ENCODE measurements at places on chromosomes 2 and 18.

- DNase-seq = no peak
These were observed 210.0 kb downstream of the CDH2 start for GRCh38 chr18:27966881-27967280.

GRCh38 chr2:215161301-215161829 lies 22.9 kb upstream of the ABCA12 start:
- DNase-seq = no peak

DNA sequence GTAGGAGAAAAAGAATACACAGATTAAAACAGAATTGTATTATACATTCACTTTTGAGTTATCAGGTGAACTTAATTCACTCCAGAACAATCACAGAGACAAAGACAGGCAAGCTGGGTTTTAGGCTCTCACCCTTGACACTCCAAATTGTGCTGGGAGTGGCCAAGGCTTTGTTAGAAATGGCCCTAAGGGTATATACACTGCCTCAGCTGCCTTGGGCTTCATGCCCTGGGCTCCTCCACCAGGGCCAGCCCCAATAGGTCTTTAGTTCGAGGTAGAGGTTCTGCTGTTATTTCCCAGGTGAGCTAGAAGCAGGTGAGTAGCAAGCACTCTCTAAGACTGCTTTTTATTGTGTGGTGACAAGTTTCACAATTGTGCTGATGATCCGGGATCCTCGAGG lies 19.9 kb downstream of the GEMIN6 start:
- DNase-seq = no peak

GRCh38 chr2:222693837-222694236 lies 22.4 kb downstream of the MOGAT1 start:
- no peak for DNase-seq

GRCh38 chr2:28009732-28010131 lies 119.2 kb downstream of the BABAM2 start:
- no peak for DNase-seq

DNA sequence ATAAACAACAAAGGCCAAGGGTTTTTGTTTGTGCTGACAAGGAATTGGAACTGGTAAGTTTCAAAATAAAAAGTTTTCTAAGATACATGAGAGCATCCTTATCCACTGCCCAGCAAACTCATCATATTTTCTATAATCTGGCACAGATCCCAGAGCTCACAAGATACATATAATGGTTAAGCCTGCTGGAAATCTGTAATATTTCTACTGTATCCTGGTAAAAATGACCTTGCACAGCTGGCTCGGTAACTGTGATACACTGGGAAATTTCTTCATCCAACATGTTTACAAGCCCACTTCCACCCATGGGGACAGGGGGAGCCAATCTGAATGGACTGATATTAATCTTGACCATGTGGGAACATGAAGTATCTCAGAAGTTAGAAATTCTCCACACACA lies 425.4 kb upstream of the MMADHC start:
- DNase-seq = no peak

- no peak for DNase-seq
These were observed 55.8 kb upstream of the MGAT5 start for GRCh38 chr2:134198006-134198634.

- no peak for DNase-seq
These were observed 11.1 kb upstream of the LOXHD1 start for GRCh38 chr18:46668135-46668534.

DNA sequence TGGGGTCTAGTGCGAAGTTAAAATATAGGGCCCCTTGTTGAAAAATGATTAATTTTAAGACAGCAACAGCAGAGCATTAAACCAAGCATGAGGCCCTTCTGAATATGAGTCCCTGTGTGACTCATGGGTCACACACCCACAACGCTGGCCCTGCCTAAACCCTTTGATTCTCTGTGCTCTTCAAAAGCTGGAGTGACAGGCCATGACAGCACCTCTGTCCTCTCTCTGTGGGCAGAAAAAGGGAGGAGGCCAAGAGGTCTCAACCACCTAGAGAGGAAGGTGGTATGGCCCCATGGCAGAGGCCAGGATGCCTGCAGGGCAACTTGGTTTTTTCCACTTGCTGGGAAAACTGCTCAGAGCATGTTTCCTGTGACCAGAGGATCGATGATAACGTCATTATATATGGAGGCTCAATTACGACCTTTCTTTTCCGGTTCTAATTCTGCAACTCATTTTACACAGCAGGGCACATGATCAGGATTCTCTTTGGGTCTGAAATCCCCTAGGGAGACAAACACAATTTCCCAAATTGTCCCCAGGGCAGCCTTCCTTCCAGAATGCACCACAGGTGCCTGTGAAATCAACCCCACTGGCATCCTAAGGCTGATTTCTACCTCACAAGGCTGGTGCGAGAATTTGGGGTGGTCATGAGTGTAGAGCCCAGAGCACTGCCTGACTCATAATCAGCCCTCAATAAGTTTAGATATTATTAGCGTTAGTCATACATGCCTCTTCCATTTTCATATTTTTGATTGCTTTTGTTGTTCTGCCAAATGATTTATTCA lies 102.0 kb upstream of the PPP1CB start:
- no peak for DNase-seq

- DNase-seq = no peak
These were observed 20.3 kb downstream of the KCNK3 start for GRCh38 chr2:26712486-26713465.

- peak; percentile 86 for DNase-seq
These were observed 81.5 kb downstream of the CHRNA1 start for GRCh38 chr2:174682578-174683391.

GRCh38 chr2:56483081-56483480 lies 299.3 kb downstream of the CCDC85A start:
- DNase-seq = no peak

DNA sequence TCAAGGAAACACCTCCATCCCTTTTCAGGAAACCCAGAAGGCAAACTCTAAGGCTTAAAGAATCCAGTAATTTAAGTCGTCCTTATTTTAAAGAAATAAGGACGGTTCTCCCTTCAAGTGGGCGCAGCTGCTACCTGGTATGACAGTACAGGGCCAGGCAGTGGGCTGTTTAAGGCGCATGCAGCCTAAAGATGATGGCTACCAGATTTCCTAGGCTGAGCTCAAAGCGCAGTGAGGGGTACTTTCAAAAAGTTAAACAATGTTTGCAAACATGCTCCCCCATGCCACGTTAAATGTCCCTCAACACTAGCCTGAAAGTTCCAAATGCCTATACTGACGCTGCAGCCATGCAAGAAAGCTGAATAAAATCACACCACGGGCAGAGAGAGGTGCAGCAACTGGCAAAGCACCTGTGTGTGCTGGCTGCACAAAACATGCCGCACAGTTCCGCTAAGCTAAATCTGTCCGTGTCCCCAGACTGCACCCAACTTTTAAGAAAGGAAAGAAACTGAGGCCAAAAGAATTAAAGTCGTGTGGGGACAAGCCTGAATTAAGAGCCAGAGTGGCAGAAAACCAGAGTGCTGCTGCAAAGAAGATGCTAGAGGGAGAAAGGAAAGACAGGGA lies 583 bp downstream of the HIBCH start:
- no peak for DNase-seq
